ENCODE measurements at places on chromosomes 3 and 15. TPM values are rescaled to one million over a fixed set of nuclear protein-coding genes. Genes with fewer than 3 reads are reported as not detected.

DNA sequence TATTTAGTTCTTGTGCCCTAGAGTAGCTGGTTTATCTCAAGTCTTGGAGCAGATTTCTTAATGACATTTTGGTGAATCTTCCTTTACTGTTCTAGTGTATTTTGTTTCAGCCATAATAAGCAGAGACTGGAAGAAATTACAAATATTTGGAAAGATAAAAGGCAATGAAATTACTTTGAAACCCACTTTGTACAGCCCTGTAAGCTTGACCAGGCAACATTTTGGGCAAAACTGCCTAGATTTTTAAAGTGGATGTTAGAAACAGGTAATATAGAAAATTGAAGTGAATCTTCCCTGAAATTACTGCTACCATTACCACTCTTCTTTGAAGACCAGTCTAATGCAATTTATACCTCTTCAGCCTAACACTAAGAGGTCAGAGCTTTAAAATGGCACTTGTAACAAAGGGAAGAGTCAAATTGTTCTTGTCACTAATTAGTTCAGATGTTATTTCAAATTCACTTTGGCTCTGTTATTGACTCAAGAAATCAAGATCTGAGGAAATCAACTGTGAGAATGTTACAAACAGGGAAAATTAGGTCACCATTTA is 589.4 kb downstream of the NLGN1 start:
- H3K36me3 ChIP-seq = no peaks in the 10 kb centered on the region
- DNase-seq = no peak
- no peak overlapping the region for H3K27ac ChIP-seq
- H3K4me3 ChIP-seq = no peak overlapping the region

- no peak for DNase-seq
- peak overlapping the region; percentile 71 for H3K4me3 ChIP-seq
- no peaks in the 10 kb centered on the region for H3K36me3 ChIP-seq
- H3K27ac ChIP-seq = peak overlapping the region; percentile 75
- H3K4me1 ChIP-seq = no peaks in the 10 kb centered on the region
Observed at GRCh38 chr15:41333026-41333562, 413 bp downstream of the NUSAP1 start.

DNA sequence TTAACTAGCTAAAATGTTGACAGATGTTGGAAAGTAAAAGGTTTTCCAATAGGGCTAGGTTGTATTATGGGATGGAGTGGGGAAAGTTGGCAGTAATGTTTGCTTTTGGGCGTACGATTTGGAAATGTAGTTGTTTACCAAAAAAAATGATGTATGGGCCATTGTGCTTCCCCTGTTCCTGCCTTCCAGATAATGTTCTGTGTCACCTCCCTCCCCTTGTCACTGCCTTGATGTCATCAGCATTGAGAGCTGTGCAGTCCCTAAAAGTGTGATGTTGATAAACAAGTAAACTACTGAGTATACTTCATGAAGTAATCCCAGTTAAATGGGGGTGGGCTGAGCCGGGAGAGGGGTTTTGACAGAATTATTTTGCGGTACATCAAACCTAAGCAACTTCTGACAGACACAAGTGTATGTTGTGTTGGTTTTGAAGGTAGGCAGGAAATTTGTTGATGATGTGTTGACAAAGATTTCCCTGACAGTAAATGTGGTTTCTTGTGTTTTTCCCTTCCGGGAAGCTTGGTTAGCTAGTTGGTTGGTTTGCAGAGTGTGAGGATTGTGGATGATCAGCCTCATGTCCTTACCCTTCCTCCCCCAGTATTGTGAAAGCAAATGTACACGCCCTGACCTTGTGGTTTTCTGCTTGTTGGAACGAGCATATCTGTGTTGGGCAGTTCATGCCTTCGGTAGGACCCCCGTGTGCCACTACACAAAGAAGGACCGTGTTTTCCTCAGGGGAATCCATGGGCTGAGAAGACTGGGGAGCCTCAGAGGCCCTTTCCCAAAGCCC is 87.3 kb downstream of the PGPEP1L start:
- no peaks in the 10 kb centered on the region for H3K27me3 ChIP-seq
- DNase-seq = no peak
- peaks cover 12% of the 10 kb centered on the region for H3K36me3 ChIP-seq
- no peak overlapping the region for H3K27ac ChIP-seq
- H3K4me3 ChIP-seq = no peak overlapping the region

DNA sequence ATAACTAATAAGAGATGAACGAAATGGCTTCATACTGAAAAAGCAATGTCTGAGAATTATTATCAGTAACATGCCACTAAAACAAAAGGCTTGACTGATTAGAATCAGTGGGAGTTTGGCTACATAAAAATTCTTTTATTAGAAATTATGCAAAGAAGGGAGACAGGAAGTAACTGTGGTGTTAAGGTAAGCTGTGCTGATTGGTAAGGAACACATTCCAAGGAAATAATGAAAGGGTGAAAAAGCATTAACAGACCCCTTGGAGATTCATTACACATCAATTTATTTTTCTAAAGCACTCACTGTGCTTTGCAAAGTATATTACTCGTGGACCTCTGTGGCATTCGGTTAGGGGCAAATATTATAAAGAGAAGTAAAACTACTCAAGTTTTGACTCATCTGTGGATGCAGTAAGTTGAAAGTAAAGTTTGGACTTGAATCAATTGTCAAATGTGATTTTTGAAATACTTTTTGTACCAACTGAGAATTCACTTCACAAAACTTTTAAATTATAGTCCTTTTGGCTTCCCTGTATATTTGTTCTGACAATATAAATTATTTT is 176.1 kb upstream of the ZPLD1 start:
- no peaks in the 10 kb centered on the region for H3K4me1 ChIP-seq
- no peaks in the 10 kb centered on the region for H3K27me3 ChIP-seq
- H3K27ac ChIP-seq = no peak overlapping the region
- no peak overlapping the region for H3K4me3 ChIP-seq
- H3K36me3 ChIP-seq = no peaks in the 10 kb centered on the region

GRCh38 chr3:183151821-183152351 is 10.6 kb downstream of the LAMP3 start:
- no peaks in the 10 kb centered on the region for H3K27me3 ChIP-seq
- no peak for DNase-seq
- no peak overlapping the region for H3K4me3 ChIP-seq
- H3K36me3 ChIP-seq = no peaks in the 10 kb centered on the region

GRCh38 chr3:56113231-56113630 is 355.0 kb downstream of the ERC2 start:
- no peaks in the 10 kb centered on the region for H3K36me3 ChIP-seq
- no peaks in the 10 kb centered on the region for H3K4me1 ChIP-seq
- no peak for DNase-seq
- H3K4me3 ChIP-seq = no peak overlapping the region
- H3K27me3 ChIP-seq = no peaks in the 10 kb centered on the region

DNA sequence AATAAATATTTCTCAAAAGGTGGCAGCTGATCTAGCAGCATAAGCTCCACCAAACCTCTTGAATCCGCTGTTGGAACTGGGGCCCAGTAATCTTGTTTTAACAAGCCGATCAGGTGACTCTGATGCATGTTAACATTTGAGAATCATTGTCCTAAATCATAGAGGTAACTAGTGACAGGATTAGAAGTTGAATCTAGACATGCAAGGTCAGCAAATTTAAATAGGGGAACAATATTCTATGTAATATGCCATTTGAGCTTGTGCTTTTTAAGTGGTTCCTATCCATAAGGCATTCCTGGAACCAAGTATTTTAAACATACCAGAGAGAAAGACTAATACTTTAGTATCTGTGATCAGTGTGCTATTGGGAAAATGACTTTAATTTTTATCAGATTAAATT is 412.8 kb downstream of the PYDC2 start:
- DNase-seq = no peak
- no peak overlapping the region for H3K4me3 ChIP-seq
- H3K4me1 ChIP-seq = no peaks in the 10 kb centered on the region
- H3K27me3 ChIP-seq = no peaks in the 10 kb centered on the region

DNA sequence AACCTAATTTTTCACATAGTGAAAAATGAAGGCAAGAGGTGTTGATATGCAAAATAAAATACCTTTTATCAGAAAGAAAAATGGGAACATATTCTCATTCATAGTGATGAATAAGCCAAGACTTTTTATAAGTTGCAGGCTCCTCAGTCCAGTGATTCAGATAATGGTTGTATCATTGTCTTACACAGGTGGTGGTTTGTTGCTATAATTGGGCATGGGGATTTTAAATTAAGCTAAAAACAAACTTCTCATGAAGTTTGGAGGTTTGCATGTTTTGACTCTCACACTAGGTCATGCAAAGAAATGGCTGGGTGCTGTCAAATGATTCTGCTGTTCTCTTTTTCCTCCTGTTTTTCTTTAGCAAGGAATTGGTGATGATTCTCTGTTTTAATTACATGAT is 60.8 kb upstream of the SKIL start:
- no peaks in the 10 kb centered on the region for H3K27me3 ChIP-seq
- H3K36me3 ChIP-seq = no peaks in the 10 kb centered on the region
- no peak overlapping the region for H3K27ac ChIP-seq
- H3K4me1 ChIP-seq = no peaks in the 10 kb centered on the region
- no peak for DNase-seq

- no peaks in the 10 kb centered on the region for H3K4me1 ChIP-seq
- H3K27ac ChIP-seq = no peak overlapping the region
- no peak for DNase-seq
- H3K36me3 ChIP-seq = no peaks in the 10 kb centered on the region
Observed at GRCh38 chr15:49830391-49830790, 209.5 kb downstream of the DTWD1 start.

DNA sequence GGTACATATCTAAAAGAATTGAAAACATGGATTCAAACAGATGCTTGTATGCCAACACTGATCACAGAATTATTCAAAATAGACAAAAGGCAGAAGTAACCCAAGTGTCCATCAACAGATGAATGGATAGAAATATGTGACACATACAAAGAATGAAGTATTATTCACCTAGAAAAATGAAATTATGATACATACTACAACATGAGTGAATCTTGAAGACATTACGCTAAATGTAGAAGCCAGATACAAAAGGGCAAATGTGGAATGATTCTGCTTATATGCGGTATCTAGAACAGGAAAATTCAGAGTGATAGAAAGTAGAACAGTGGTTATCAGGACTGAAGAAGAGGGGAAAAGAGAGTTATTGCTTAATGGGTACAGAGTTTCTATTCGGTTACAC is 26.2 kb upstream of the SLC12A8 start:
- no peaks in the 10 kb centered on the region for H3K36me3 ChIP-seq
- no peaks in the 10 kb centered on the region for H3K4me1 ChIP-seq
- H3K27ac ChIP-seq = no peak overlapping the region
- H3K27me3 ChIP-seq = no peaks in the 10 kb centered on the region
- H3K4me3 ChIP-seq = no peak overlapping the region

DNA sequence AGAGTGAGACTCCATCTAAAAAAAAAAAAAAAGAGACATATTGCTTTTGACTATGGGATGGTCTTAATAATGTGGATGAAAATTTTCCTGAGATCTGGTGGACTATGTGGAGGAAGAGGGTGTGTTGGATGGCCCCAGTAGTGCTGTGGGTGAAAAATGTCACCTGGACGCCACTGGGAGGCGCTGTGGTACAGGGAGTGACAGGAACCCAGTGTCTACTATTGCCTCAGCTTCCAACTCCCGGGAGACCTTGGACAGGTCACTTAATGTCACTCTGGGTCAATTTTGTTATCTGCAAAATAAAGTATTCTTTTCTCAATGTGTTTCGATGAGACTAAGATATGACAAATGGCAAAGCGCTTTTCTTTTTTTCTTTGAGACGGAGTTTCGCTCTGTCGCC is 27.7 kb upstream of the DCP1A start:
- H3K27me3 ChIP-seq = no peaks in the 10 kb centered on the region
- DNase-seq = peak; percentile 77
- H3K4me1 ChIP-seq = no peaks in the 10 kb centered on the region
- H3K27ac ChIP-seq = no peak overlapping the region
- H3K36me3 ChIP-seq = no peaks in the 10 kb centered on the region
- no peak overlapping the region for H3K4me3 ChIP-seq

DNA sequence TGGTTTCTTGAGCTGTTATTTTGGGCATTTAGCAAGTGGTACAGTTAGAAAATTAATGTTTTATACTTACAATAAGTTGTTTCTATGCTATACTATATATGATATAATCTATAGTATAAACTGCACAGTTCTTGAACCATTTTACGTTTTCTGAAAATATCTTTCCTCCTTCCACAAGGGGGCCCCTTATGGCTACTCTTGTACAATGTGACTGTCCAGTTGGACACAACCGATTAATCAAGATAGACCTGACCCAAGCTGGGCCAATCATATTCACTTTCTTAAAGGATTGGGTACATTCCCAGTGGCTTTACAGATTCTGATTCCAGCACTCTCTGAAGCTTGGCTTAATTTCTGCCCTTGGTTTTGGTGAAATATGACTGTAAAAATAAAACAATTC is 953.4 kb downstream of the AGBL1 start:
- no peaks in the 10 kb centered on the region for H3K4me1 ChIP-seq
- H3K27ac ChIP-seq = no peak overlapping the region
- H3K27me3 ChIP-seq = no peaks in the 10 kb centered on the region
- no peak for DNase-seq

GRCh38 chr15:99117111-99117510 is 12.2 kb downstream of the SYNM start:
- H3K4me1 ChIP-seq = peaks cover 96% of the 10 kb centered on the region
- H3K36me3 ChIP-seq = peaks cover 77% of the 10 kb centered on the region
- DNase-seq = peak; percentile 77
- peak overlapping the region; percentile 96 for H3K27ac ChIP-seq
- no peaks in the 10 kb centered on the region for H3K27me3 ChIP-seq

DNA sequence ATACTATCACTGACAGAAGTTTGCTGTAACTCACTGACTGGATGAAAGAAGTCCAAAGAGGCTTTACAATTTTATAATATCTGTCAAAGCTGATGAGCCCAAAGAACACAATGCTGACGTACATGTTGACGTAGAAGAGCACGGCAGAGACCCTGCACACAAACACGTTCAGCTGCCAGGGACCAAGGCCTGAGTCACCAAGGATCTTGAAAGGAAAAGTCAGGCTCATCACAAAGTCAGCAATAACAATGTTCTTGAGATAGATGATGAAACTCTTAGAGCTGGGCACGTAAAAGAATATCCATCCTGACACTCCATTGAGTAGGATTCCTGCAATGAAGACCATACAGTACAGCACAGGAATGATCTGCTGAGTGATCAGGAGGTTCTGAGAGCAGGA is 10.9 kb upstream of the GPR171 start:
- no peak for DNase-seq
- H3K4me3 ChIP-seq = no peak overlapping the region
- no peaks in the 10 kb centered on the region for H3K27me3 ChIP-seq
- H3K27ac ChIP-seq = no peak overlapping the region
- H3K4me1 ChIP-seq = no peaks in the 10 kb centered on the region
- no peaks in the 10 kb centered on the region for H3K36me3 ChIP-seq

The VIPR1 gene
- total RNA-seq = 2.8 TPM

The PLCB2 gene
- 7.2 TPM for total RNA-seq

The CCDC54 gene
- not detected for total RNA-seq

The CD200R1 gene
- total RNA-seq = 1.4 TPM

The ECE2 gene
- total RNA-seq = 1.1 TPM

The FGD5 gene
- total RNA-seq = 6.4 TPM

The CCR8 gene
- total RNA-seq = not detected
